ENCODE measurements at places on chromosomes 3 and 15.

GRCh38 chr3:177483182-177483967, 286.1 kb upstream of the TBL1XR1 start:
- DNase-seq: no peak

DNA sequence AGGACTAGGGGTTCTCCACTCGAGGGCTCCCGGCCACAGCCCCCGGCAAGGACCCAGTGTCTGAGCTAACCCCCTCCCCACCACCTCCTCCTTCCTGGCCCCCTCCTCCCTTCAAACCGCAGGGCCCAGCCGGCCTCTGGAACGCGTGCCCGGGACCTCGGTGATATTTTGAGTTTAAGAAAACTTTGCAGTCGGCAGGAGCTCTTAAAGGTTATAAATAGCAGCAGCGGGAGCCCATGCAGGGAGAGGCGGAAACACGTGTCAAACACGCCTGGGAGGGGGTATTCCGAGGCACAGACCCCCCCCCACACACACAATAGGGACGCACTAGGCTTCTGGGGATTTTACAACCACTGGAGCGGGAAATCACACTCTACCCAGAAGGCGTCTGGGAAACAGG, 3.1 kb upstream of the PTH1R start:
- DNase-seq: no peak

DNA sequence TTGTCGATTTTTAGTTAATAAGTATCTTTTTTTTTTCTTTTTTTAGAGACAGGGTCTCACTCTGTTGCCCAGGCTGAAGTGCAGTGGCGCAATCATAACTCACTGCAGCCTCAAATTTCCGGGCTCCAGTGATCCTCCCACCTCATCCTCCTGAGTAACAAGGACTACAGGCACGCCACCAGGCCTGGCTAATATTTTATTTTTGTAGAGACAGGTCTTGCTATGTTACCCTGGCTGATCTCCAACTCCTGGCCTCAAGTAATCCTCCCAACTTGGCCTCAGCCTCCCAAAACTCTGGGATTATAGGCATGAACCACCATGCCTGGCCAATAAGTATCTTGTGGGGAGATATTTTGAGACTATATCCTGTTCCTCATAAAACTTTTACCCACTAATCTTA, 29.4 kb upstream of the ARID3B start:
- DNase-seq: no peak

- no peak for DNase-seq
Measured at GRCh38 chr3:11197484-11197883, 43.2 kb downstream of the HRH1 start.

- DNase-seq: no peak
Measured at GRCh38 chr3:15722877-15723623, 74.7 kb downstream of the ANKRD28 start.

Data from H1 (cell line).